ENCODE measurements at places on chromosomes 4 and X. TPM values are rescaled to one million over a fixed set of nuclear protein-coding genes. Genes with fewer than 3 reads are reported as not detected.

CFAP47 gene
- polyA plus RNA-seq = 0.04 TPM

FRG1 gene
- polyA plus RNA-seq = 61.0 TPM

IRF2 gene
- 59.0 TPM for polyA plus RNA-seq

HSFX2 gene
- not detected for polyA plus RNA-seq

GYPB gene
- polyA plus RNA-seq = not detected

SPANXD gene
- not detected for polyA plus RNA-seq

BRS3 gene
- polyA plus RNA-seq = not detected

AGTR2 gene
- not detected for polyA plus RNA-seq

HMX1 gene
- not detected for polyA plus RNA-seq

FGF5 gene
- polyA plus RNA-seq = 1.3 TPM

DCUN1D4 gene
- polyA plus RNA-seq = 18.0 TPM

RIBC1 gene
- polyA plus RNA-seq = 0.51 TPM

TMPRSS11D gene
- polyA plus RNA-seq = not detected

CENPVL1 gene
- not detected for polyA plus RNA-seq

CXCL13 gene
- polyA plus RNA-seq = not detected

SMARCA1 gene
- 0.08 TPM for polyA plus RNA-seq

RAB39B gene
- 8.2 TPM for polyA plus RNA-seq

DLG3 gene
- 1.8 TPM for polyA plus RNA-seq
